ENCODE measurements at places on chromosomes 5 and 9.

DNA sequence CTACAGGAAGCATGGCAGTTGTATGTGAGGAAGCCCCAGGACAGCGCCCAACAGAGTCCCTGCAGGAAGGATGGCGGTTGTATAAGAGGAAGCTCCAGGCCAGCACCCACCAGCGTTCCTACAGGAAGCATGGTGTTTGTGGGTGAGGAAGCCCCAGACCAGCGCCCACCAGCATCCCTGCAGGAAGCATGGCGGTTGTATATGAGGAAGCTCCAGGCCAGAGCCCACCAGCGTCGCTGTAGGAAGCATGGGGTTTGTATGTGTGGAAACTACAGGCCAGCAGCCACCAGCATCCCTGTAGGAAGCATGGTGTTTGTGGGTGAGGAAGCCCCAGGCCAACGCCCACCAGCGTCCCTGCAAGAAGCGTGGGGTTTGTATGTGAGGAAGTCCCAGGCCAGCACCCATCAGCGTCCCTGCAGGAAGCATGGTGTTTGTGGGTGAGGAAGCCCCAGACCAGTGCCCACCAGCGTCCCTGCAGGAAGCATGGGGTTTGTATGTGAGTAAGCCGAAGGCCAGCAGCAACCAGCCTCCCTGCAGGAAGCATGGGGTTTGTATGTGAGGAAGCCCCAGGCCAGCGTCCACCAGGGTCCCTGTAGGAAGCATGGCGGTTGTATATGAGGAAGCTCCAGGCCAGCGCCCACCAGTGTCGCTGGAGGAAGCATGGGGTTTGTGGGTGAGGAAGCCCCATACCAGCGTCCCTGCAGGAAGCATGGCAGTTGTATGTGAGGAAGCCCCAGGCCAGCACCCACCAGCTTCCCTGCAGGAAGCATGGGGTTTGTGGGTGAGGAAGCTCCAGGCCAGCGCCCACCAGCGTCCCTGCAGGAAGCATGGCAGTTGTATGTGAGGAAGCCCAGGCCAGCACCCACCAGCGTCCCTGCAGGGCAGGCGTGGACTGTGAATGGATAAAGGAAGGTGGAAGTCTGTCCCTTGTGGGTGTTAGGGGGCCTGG, 79.0 kb downstream of the DAP start:
- no peaks in the 10 kb centered on the region for H3K4me1 ChIP-seq
- no peaks in the 10 kb centered on the region for H3K27me3 ChIP-seq
- H3K36me3 ChIP-seq: peaks cover 21% of the 10 kb centered on the region

GRCh38 chr5:103561685-103562452, 720 bp downstream of the NUDT12 start:
- H3K4me1 ChIP-seq: peaks cover 30% of the 10 kb centered on the region
- no peaks in the 10 kb centered on the region for H3K27me3 ChIP-seq
- H3K36me3 ChIP-seq: peaks cover 6% of the 10 kb centered on the region
- H3K4me3 ChIP-seq: peak overlapping the region; percentile 98
- no peak for DNase-seq
- peak overlapping the region; percentile 91 for H3K27ac ChIP-seq

DNA sequence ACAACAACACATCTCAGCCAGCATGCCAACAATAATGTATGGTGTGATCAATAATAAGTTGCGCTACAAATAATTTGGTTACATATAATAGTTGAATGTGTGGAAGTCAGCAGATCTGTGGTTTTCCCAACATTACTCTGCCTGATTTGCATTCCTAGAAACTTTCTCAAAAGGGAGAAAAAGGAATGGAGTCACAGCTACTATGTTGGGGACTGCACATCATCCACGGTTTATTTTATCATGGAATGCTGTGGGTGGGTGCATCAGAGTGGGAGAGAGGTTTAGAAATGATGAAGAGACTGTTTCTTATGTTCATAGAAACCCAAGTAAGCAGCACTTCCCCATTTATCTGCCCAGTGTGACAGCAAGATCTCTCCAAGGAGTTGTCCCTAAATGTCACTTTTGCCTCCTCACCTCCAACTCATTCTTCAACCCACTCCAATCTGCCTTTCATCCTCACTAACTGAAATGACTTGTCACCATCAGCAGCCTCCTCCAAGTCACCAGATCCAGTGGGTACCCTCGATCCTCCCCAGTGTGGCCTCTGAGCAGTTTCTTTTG, 2.8 kb upstream of the SPOCK1 start:
- no peaks in the 10 kb centered on the region for H3K36me3 ChIP-seq
- H3K27me3 ChIP-seq: peaks cover 26% of the 10 kb centered on the region
- peaks cover 6% of the 10 kb centered on the region for H3K4me1 ChIP-seq
- no peak overlapping the region for H3K4me3 ChIP-seq
- H3K27ac ChIP-seq: no peak overlapping the region

- no peaks in the 10 kb centered on the region for H3K27me3 ChIP-seq
- H3K27ac ChIP-seq: no peak overlapping the region
- DNase-seq: no peak
- H3K4me3 ChIP-seq: no peak overlapping the region
These were observed 432.3 kb upstream of the EDIL3 start for GRCh38 chr5:84816746-84817547.

GRCh38 chr9:121350036-121350435, 20.0 kb downstream of the STOM start:
- no peaks in the 10 kb centered on the region for H3K36me3 ChIP-seq
- no peaks in the 10 kb centered on the region for H3K27me3 ChIP-seq
- no peak for DNase-seq

DNA sequence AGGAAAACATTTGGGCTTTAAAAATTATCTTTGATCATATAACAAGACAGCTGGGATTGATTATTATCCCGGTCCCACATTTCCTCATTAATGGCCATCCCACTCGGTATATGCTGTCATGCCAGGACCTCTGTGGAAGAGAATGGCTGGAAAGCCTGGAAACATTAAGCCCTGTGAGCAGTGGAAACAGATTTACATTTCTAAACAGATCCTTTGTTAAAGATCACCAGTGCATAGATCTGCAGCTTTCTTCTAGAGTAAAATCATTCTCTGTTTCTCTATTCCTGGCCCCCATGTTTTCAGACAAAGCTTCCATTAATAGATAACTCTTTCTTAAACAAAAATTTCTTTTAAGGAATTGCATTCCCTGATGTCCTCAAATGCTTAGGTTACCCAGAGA, 152.2 kb downstream of the CAVIN4 start:
- no peaks in the 10 kb centered on the region for H3K27me3 ChIP-seq
- peak overlapping the region; percentile 20 for H3K4me3 ChIP-seq
- no peaks in the 10 kb centered on the region for H3K36me3 ChIP-seq
- H3K4me1 ChIP-seq: peaks cover 42% of the 10 kb centered on the region
- H3K27ac ChIP-seq: peak overlapping the region; percentile 93

GRCh38 chr5:43041110-43041668, 1.1 kb upstream of the ANXA2R start:
- H3K4me1 ChIP-seq: peaks cover 44% of the 10 kb centered on the region
- H3K4me3 ChIP-seq: peak overlapping the region; percentile 87
- H3K27me3 ChIP-seq: peaks cover 93% of the 10 kb centered on the region

GRCh38 chr9:35350212-35350611, 139.7 kb upstream of the RUSC2 start:
- H3K36me3 ChIP-seq: no peaks in the 10 kb centered on the region
- DNase-seq: no peak
- H3K27me3 ChIP-seq: no peaks in the 10 kb centered on the region
- H3K27ac ChIP-seq: no peak overlapping the region

DNA sequence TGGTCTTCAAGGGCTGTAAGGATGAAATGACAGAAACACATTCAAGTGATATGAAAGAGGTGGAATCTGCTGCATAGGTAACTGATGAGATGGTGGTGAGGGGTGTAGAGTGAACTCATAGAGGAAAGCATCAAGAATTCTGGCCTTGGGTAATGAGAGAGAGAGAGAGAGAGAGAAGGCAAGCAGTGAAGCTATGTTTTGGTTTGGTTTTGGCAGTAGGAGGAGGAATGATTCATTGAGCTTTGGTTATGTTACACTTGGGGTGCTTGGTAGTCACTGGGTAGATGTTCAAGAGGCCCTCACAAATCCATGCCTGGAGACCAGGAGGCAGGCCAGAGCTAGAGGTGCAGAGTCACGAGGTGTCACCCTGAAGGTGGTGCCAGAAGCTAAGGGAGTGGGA, 89.5 kb downstream of the EGFLAM start:
- H3K27ac ChIP-seq: no peak overlapping the region
- DNase-seq: no peak

GRCh38 chr9:20243841-20244240, 378.5 kb downstream of the MLLT3 start:
- peaks cover 14% of the 10 kb centered on the region for H3K4me1 ChIP-seq
- H3K36me3 ChIP-seq: peaks cover 1% of the 10 kb centered on the region
- no peak overlapping the region for H3K4me3 ChIP-seq
- H3K27ac ChIP-seq: peak overlapping the region; percentile 84
- no peaks in the 10 kb centered on the region for H3K27me3 ChIP-seq
- DNase-seq: no peak

DNA sequence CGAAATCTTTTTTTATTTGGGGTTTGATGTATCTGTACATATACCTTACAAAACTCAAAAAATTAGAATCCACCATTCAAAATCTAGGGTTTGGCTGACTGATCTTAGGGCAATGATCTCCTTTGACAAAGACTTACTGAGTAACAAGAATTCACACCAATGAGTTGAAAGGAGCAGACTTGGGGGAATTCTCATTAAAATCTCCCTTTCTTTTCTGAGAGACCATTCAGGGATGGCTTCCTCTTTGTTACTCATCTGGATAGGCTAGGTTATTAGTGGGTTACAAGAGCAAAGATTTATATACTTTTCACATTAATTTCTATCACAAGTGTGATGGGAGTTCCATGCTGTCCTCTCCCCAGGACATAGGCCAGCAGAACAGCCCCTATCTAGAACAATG, 661.0 kb downstream of the KCTD16 start:
- no peak overlapping the region for H3K4me3 ChIP-seq
- peaks cover 2% of the 10 kb centered on the region for H3K36me3 ChIP-seq
- no peak overlapping the region for H3K27ac ChIP-seq

GRCh38 chr5:60262576-60263295, 369.2 kb upstream of the PDE4D start:
- no peak overlapping the region for H3K27ac ChIP-seq
- H3K4me1 ChIP-seq: no peaks in the 10 kb centered on the region
- H3K27me3 ChIP-seq: no peaks in the 10 kb centered on the region
- H3K4me3 ChIP-seq: no peak overlapping the region

GRCh38 chr9:125366676-125367075, 105.0 kb downstream of the GAPVD1 start:
- H3K27ac ChIP-seq: no peak overlapping the region
- no peaks in the 10 kb centered on the region for H3K27me3 ChIP-seq
- H3K4me1 ChIP-seq: peaks cover 6% of the 10 kb centered on the region
- H3K4me3 ChIP-seq: no peak overlapping the region

GRCh38 chr9:123556464-123557435, 200.8 kb downstream of the CRB2 start:
- H3K27me3 ChIP-seq: no peaks in the 10 kb centered on the region
- peaks cover 11% of the 10 kb centered on the region for H3K4me1 ChIP-seq
- H3K4me3 ChIP-seq: no peak overlapping the region
- H3K36me3 ChIP-seq: peaks cover 12% of the 10 kb centered on the region
- DNase-seq: no peak

DNA sequence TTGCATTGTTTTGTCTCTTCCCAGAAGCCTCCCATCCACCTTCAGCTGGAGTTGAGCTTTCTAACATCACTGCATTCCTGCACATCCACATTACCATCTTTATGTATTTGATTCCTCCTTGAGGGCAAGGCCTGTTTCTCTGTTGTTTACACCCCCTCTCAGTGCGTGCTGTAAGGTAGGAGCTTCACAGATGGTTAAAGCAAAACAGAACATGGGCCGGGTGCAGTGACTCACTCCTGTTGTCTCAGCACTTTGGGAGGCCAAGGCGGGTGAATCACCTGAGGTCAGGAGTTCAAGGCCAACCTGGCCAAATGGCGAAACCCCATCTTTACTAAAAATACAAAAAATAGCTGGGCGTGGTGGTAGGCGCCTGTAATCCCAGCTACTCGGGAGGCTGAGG, 110.9 kb downstream of the KCNIP1 start:
- DNase-seq: no peak
- no peak overlapping the region for H3K27ac ChIP-seq
- H3K4me3 ChIP-seq: no peak overlapping the region
- no peaks in the 10 kb centered on the region for H3K36me3 ChIP-seq

- peaks cover 19% of the 10 kb centered on the region for H3K4me1 ChIP-seq
- H3K36me3 ChIP-seq: peaks cover 8% of the 10 kb centered on the region
- H3K27me3 ChIP-seq: no peaks in the 10 kb centered on the region
- H3K27ac ChIP-seq: no peak overlapping the region
- no peak for DNase-seq
- no peak overlapping the region for H3K4me3 ChIP-seq
These were observed 385.5 kb downstream of the ADGRV1 start for GRCh38 chr5:90944116-90944515.

GRCh38 chr9:78547831-78548230, 250.9 kb downstream of the PSAT1 start:
- H3K27me3 ChIP-seq: no peaks in the 10 kb centered on the region
- H3K4me1 ChIP-seq: peaks cover 23% of the 10 kb centered on the region
- no peak overlapping the region for H3K27ac ChIP-seq
- H3K36me3 ChIP-seq: no peaks in the 10 kb centered on the region
- DNase-seq: no peak
- H3K4me3 ChIP-seq: no peak overlapping the region

- H3K4me1 ChIP-seq: no peaks in the 10 kb centered on the region
- H3K27ac ChIP-seq: no peak overlapping the region
- no peaks in the 10 kb centered on the region for H3K36me3 ChIP-seq
- DNase-seq: no peak
These were observed 20.1 kb upstream of the KIF4B start for GRCh38 chr5:154993461-154993860.

DNA sequence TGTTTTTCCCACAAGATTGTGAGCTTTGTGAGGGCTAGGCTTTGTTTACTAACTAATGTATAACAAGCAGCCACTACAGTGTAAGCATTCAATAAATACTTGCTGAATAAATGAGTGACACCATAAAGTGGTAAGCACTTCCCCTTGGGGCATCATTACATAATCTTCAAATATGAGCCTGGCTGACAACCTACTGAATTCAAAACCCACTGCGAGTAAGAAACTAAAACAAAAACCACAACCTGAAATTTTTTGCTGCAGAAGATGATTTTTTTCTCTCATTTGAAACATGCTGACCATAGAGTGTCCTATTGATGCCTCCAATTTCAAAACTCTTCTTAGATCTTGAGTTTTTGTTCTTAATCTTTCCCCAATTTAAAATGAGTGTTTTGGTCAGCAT, 331.3 kb upstream of the CCNG1 start:
- no peak overlapping the region for H3K4me3 ChIP-seq
- no peaks in the 10 kb centered on the region for H3K36me3 ChIP-seq
- H3K4me1 ChIP-seq: no peaks in the 10 kb centered on the region
- no peak overlapping the region for H3K27ac ChIP-seq
- DNase-seq: no peak
- H3K27me3 ChIP-seq: no peaks in the 10 kb centered on the region

- no peaks in the 10 kb centered on the region for H3K27me3 ChIP-seq
- H3K27ac ChIP-seq: no peak overlapping the region
These were observed 131.8 kb downstream of the GAPVD1 start for GRCh38 chr9:125393426-125393825.

DNA sequence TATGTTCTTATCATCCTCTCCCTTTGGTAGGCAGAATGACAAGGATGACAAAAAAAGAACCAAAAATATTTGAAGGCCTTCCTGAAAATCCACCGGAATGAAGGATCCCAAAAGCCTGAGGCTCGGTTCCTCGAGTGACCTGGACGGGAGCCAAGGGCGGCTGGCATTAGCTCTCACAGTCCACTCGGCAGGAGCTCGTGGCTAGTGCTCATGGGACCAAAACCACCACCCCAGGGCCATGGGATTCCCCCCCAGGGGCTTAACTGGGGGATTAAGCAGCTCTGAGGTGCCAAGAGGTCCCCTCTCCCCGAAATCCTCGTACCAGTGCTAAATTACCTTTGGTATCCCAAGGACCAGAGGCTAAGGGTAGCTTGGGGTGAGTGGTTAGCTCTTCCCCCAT, 586 bp upstream of the PDZD2 start:
- H3K36me3 ChIP-seq: no peaks in the 10 kb centered on the region
- H3K4me1 ChIP-seq: peaks cover 5% of the 10 kb centered on the region
- H3K4me3 ChIP-seq: peak overlapping the region; percentile 94
- no peak for DNase-seq
